ENCODE measurements at places on chromosomes 1 and 21.

- no peak for DNase-seq
Measured at GRCh38 chr1:27391511-27392095, 819 bp upstream of the GPR3 start.

DNA sequence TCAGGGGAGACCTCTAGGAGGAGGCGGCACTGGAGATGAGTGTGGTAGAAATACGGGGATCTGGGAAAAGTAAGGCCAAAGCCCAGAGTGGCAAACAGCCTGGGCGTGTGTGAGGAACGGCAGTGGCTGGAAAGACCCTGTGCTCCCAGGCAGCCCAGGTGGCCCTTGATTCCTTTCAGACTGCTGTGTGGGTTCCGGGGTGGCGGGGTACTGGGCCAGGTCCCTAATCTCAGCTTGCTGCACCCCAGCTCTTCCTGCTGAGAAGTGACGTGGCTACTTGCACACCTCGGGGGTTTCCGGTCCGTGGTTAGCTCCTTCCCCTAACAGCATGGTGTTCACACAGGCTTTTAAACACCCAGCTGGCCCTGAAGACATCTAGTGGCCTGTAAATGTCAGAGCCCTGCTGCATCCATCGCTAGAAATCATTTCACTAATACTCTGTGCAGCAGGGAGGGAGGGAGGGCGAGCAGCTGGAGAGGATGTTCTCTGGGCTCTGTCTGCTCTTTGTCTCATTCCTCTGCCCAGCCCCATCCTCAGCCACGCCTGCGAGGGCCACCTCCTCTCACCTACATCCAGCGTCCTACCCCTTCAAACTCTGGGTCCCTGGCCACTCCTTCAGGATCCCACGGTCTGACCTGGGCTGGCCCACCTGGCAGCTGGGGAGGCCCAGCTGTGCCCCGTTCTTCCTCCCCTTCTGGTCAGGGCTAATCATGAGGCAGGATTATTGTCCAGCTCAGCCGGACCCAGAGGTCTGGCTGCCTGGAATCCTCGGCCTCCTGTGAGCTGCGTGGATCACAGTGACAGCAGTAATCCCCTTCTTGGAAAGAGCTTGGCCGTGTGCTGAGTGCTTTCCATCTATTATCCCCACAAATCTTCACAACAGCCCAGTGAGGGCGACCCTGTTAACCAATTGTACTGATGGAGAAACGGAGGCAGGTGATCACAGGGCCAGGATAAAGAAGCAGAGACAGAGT, 7.2 kb downstream of the ZDHHC18 start:
- DNase-seq = peak; percentile 84

DNA sequence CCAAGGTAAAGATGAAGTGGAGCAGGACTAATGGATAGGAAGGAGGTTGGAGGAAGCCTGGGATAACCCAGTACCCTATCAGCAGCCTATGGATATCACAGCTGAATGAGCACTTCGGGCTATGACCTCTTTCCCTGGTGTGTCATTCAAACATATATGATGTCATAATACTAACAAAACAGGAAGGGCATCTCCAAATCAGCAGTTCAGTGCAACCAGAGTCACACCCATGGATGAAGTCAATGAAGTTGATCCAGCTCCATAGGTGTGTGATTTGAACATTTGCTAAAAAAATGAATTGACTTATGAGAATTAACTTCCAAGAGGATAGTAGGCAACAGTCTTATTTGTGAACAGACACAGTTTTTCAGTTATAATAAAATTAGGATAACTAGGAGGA, 1.7 kb upstream of the C1orf116 start:
- no peak for DNase-seq

DNA sequence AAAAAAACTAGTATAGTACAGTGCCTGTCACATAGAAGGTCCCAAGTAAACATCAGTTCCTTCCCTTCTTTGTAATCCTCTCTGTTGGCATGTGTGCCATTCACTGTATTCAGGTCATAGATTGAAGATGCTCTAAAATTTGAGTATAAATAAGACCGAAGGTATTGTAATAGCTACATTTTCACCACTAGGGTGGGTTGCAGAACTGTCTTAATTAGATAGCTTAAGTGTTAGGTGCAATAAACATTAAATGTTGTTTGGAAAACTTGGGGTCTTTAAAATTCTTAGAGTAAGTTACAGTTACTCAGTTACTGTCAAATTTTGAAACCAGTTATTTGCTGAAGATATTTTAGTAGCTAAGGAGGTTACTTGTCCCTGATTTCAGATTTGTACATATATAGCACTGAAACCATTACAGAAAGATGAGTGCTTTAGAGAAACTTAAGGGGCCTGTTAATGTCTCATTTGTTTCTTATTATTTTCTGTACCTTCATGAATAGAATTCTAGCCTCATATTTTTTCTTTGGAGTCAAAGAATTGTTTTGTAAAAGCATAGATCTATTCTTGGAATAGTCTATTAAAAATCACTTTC, 24.3 kb downstream of the PER3 start:
- no peak for DNase-seq

GRCh38 chr1:233379869-233380438, 52.4 kb downstream of the MAP3K21 start:
- no peak for DNase-seq

- DNase-seq = no peak
Measured at GRCh38 chr1:21244986-21245687, 45.1 kb downstream of the ECE1 start.

DNA sequence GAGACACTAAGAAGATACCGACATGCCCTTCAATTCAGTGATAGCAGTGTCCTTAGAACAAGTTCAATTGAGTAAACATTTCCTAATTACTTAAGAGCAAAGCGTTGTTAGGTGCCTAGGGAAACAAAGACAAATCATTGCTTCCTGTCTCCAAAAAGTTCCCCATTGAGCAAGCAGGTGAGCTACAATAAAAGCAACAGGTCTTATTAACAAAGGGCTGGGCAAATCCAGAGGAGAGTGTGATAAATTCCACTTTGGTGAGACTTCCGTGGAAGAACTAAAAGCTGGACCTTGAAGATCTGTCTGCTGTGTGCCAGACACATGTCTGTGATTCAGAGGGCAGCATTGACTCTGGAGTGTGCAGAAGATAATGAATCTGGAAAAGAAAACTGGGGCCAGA, 1.9 kb upstream of the TUT4 start:
- DNase-seq = no peak

DNA sequence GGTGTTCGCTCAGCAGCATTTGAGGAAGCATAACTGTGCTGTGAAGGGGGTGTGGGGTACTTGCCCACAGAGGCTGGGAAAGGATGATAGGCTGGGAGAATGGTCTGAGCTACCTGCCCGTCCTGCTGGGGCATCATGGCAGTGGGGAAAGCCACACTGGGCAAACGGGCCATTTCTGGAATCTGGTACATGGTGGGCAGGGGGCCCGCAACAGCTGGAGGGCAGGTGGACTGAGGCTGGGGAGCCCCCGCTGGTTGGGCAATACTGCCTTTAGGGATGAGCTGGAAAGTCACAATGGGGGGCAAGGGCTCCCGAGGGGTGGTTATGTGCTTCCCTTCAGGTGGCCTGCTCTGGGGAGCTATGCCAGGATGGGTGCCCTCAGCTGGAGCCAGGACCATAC, 19.2 kb upstream of the ADAM30 start:
- no peak for DNase-seq

GRCh38 chr1:111647736-111648135, 28.1 kb downstream of the RAP1A start:
- DNase-seq = no peak

- DNase-seq = no peak
Measured at GRCh38 chr1:45258059-45258650, 51.8 kb upstream of the ZSWIM5 start.

- DNase-seq = no peak
Measured at GRCh38 chr1:31647106-31647505, 2.4 kb upstream of the PEF1 start.

DNA sequence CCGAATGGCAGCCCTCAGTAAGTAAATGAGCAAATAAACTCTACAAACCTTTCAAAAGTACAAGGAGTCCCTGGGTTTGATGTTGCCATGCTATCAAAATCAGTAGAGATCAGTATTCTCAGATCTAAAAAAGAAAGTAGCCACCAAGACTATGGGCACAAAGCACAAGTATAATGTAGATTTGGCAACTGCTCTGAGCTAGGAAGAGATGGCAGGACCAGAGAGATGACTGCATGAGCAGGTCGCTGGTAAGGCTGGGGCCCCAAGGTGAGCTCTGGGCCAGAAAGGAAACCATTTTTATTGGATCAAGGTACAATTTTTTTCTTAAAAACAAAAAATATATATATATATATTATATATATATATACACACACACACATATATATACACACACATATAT, 3.1 kb upstream of the ADORA3 start:
- DNase-seq = no peak

GRCh38 chr21:45552696-45553391, 10.6 kb upstream of the SLC19A1 start:
- no peak for DNase-seq

- no peak for DNase-seq
Measured at GRCh38 chr1:213519098-213519497, 468.1 kb downstream of the RPS6KC1 start.

DNA sequence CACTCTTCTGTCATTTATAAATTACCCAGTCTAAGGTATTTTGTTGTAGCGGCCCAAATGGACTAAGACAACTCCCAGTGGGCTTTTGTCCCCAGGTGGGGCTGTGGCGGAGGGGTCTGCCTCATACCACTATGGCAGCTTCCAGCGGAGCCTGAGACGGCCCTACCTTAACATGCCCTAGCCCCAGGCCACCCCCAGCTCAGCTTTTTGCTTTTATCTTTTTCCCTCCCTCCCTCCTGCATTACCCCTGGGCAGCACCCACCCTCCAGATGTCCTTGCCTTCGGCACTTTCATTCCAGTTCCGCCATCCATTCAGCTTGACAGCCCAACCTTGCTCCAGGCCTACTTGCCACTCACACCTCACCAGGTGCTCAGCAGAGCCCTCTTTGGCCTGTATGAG, 307.3 kb downstream of the PTPRU start:
- DNase-seq = no peak

- no peak for DNase-seq
Measured at GRCh38 chr1:21511579-21512522, 2.6 kb downstream of the ALPL start.

GRCh38 chr1:73886716-73887115, 311.3 kb downstream of the LRRIQ3 start:
- no peak for DNase-seq

DNA sequence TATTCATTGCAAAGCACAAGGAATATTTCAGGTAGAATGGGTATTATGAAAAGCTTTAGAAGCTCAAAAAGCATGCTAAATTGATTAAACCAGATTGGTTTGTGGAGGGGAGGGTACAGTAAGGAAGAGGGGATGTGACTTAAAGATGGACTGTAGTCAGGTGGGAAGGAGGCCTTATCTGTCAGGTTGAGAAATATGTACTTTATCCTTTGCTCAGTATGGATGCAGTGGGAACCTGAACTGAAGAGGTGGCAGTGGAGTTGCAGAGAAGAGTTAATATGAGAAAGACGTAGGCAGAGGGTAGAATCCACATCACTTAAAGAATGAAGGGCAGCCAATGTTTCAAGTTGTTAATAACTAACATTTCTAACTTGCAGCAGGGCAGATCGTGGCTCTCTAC, 44.1 kb downstream of the SNX7 start:
- DNase-seq = no peak

DNA sequence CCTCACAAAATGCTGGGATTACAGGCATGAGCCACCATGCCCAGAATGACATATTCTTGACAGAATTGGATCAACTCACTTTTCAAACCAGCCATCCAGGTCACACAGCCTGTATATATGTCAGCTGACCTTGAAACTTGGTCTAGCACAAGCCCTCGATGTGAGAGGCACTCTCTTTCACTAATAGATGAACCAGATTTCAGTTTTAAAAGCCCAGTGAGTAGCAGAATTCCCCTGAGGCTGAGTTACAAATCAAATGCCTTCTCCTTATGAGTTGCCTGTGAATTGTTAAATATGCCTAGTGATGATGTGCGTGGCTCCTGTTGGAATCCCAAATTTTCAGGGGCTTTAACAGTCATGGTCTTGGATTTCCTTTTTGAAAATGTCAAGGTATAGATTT, 88.7 kb downstream of the CD247 start:
- DNase-seq = no peak

DNA sequence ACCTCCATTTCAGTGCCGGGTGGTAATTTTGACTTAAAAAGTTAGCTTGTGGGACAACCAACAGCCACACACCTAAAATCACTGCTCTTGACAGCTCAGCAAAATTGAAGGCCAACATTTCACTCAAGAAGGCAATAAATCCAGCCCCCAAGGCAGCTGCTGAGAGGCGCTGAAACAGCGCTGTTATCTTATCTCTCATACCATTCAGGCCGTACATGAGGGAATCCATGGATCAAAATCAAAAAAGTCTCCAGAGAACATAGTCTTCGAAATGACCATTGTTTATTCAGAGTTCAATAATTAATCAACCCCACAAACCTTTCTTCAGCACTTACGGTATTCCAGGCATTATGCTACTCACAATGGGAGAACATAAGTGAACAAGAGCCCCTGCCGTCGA, 38.5 kb downstream of the ZBTB18 start:
- DNase-seq = no peak

DNA sequence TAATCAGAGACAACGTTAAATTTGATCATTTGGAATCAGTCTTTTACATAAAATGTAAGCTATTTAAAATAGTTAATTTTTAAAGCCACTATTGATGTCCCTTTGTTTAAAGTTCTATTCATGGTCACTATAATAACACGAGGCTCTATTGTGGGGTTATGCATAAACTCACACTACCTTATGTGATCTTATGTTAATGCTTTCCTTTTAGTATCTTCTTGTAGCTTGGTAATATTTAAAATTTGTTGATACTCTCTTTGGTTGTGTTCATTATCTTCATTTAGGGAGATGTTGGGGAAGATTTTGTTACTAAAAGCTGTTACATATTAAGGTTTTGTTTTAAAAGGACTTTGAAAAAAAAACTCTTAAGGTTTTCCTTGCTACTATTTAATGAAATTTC, 1.2 kb downstream of the B3GALT2 start:
- DNase-seq = no peak

DNA sequence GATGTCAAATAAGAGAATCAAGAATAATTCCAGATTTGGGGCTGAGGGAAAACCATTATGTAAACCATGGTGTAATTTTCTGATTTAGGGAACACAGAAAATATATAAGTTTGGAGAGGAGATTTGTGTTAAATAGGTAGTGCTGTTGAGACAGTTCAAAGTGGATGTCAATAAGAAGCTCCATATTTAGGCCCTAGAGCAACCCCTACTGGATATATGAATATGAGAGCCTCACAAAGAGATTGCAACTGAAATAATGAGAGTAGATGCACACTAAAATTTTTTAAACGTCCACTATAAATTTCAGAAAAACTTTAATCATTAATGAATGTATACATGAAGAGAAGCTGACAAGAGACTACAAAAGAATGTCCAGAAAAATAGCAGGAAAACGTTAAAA, 1447.8 kb upstream of the PRMT6 start:
- DNase-seq = no peak

Measured in stimulated activated CD4-positive, alpha-beta T cell treated with anti-CD3 and anti-CD28 coated beads, Interleukin-4, amount 100 ng/mL, for 24 hours (primary cell).